NCI-H748 treated with DMSO at 0.1 percent for 48 hours (cell line): ENCODE measurements at places on chromosomes 2 and 18.

- no peak for DNase-seq
Measured at GRCh38 chr2:239932881-239933735, 92.0 kb downstream of the NDUFA10 start.

DNA sequence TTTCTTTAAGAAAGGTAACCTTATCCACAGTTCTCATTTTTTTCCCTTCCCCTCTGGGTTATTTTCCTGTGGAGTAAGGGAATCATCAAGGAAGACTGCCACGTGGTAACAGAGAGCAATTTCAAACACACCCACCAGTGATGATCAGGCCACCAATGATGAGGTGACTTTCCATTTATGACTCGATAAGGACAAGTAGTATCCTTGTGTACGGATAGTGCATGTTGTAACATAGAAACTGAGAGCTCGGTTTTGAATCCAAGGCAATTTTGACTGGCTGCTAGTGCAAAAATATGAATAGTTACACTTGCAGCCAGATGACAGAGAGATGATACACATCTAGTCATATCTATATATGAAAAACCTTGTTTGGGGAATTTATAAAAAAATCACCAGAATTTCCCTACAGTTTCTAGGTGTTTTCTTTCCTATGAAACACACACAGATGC lies 143.6 kb upstream of the TCF4 start:
- no peak for DNase-seq

- no peak for DNase-seq
Measured at GRCh38 chr2:65660340-65660739, 227.9 kb upstream of the SPRED2 start.

GRCh38 chr2:197128897-197129296 lies 181.7 kb downstream of the ANKRD44 start:
- no peak for DNase-seq

- DNase-seq, result no peak
Measured at GRCh38 chr18:35478520-35479435, 19.0 kb downstream of the INO80C start.

GRCh38 chr2:240832921-240833494 lies 13.0 kb upstream of the KIF1A start:
- no peak for DNase-seq

GRCh38 chr2:136502660-136503059 lies 262.7 kb upstream of the THSD7B start:
- DNase-seq, result no peak

DNA sequence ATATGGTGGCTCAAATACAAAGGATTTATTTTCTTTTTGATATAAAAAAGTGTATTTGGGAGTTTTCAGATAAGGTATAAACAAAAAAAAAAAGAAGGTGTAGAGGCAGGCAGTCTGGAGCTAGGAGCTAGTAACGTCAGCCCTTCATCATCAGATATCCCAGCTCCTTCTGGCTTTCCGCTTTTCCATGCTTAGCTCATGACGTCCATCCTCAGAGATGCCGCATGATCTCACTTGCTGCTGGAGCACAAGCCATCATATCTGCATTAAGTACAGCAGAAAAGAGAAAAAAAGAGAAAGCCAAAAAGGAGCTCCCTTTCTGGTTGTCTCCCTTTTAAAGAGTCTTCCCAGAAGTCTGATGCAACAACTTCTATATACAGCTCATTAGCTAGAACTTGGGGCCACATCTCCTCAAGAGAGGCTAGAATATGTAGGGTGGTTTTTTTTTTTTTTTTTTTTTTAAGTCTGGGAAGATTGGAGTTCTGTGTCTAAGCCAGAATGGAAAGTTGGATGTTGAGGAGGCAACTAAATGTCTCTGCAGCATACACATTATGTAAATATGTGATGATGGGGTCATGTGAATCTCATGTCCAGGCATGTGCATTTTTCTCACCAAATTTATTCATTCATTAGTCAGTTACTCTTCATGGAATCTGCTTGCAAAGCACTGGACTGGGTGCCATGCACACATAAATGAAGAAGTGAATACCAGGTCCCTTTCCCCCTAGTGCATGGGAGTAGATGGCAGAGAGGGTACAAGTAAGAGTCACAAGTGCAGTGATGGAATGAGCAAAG lies 52.3 kb downstream of the DDX1 start:
- no peak for DNase-seq

DNA sequence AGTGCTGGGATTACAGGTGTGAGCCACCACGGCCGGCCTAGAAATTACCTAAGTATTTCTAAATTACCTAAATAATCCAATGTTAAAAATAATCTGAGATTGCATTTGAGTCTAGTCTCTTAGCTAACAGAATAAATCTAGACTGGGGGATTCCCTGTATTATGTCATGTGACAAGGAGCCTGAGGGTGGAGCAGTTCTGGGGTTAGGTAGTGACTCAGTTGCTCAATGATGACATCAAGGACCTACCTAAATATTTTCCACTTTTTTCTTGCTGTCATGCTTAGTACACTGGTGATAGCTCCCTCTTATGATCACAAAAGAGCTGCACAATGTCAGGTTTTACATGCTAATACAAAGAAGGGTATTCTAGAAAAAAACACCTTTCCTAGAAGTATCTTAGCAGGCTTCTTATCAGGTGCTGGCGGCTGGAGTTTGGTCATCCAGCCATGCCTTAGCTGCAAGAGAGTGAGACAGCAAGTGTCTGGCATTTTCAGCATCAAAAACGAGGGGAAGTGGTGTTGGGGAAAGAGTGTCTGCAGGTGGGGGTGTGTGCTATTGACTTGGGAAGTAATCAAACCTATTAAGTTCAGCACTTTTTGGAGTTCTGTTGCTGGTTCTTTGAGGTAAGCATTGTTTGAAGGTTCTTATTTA lies 17.5 kb upstream of the CEP192 start:
- DNase-seq, result no peak

GRCh38 chr2:70089983-70090525 lies 2.8 kb downstream of the PCBP1 start:
- no peak for DNase-seq

DNA sequence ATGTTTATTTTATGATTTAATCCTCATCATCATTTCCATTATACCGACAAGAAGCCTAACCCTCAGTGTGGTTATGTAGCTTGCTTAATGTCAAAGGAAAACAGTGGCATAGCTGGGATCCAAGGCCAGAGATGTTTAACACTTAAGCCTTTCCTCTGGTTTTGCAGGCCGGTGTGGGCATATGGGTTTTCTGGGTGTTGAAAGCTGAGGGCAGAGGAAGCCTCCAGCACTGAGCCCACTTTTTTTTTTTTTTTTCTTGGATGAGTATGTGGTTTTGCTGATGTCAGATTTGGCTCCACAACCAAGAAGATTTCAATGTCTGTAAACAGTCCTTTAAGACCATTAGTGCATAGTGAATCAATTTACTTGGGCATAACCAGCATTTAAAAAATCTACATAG lies 41.3 kb downstream of the LHCGR start:
- DNase-seq, result no peak

GRCh38 chr2:223654384-223654915 lies 52.3 kb upstream of the SCG2 start:
- no peak for DNase-seq

GRCh38 chr2:69692424-69692823 lies 48.9 kb upstream of the AAK1 start:
- DNase-seq, result no peak

- no peak for DNase-seq
Measured at GRCh38 chr2:42025151-42025582, 22.7 kb upstream of the PKDCC start.

GRCh38 chr18:47203626-47204464 lies 27.7 kb upstream of the IER3IP1 start:
- DNase-seq, result no peak

DNA sequence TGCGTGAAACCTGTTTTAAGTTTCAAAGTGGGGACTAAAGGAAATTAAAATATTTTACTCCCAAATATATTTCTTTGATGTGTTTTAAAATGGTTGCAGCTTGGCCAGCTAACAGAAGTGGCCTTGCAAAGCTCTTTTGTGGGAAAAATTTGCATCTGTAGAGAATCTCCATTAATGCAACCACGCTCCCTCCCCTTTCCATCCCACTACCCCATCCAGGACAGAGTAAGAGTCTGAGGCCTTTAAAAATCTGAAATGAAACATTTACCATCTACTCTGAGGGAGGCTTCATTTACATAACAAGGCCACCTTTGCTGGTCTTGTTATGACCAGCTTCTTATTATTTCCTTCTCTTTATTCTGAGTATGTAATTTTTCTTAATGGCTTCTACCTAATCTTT lies 63.5 kb downstream of the STAT4 start:
- DNase-seq, result no peak

DNA sequence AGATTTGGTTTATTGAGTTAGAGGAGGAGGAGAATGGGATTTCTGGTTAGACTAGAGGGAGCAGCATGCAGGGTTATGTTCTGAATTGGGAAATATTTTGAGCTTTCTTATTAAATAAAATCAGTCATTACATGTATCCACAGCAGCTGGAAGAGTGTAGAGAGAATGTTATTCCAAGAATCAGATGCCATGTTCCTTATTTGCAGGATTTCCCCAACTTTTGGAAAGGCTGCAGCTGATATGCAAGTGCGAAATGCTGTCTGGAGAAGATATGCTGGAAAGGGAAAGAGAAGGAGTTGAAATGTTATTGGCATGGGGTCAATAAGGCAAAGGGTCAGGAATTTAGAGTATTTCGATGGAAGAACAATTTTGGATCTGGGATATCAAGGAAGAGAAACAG lies 255.8 kb downstream of the MTX2 start:
- no peak for DNase-seq

- DNase-seq, result peak; percentile 54
Measured at GRCh38 chr18:8654503-8655451, 45.5 kb downstream of the RAB12 start.
